Psoas muscle (tissue), 8 donors: ENCODE measurements at places on chromosomes 6 and 20.

DNA sequence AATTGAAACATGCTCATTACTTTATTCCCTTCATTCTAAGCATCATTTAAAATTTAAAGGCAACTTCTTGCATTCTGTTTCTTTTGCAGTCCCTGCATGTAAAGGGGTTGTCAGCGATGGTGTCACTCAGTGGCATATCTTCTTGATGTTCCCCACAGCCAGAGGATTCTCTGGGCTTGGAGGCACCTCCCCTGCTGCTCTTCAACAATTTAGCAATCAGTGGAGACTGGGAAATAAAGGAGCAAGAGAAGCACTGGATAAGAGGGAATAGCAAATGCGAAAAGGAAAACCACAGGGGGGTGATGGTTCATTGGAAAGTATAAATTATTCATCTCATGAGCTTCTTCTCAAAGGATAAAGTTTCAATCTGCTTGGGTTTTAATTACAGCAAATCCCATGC is 30.7 kb upstream of the MC3R start:
- no peak for DNase-seq

DNA sequence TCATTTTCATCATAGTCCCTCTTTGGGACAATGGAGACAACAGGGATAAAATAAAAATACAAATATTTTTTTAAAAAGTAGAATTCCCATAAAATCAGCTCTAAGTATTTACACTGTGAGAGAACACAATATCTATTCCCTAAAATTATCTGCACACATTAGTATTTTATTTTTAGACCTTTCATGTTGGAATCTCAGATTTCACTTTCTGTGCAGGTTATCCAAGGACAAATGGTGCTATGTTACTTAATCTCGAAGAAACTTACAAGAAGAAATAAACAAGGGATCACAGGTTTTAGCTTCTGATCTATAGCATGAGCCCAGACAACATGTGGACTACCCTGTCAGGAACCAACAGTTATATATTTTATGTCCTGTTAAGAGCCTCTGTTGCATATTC is 23.0 kb upstream of the LYRM2 start:
- DNase-seq, result no peak

DNA sequence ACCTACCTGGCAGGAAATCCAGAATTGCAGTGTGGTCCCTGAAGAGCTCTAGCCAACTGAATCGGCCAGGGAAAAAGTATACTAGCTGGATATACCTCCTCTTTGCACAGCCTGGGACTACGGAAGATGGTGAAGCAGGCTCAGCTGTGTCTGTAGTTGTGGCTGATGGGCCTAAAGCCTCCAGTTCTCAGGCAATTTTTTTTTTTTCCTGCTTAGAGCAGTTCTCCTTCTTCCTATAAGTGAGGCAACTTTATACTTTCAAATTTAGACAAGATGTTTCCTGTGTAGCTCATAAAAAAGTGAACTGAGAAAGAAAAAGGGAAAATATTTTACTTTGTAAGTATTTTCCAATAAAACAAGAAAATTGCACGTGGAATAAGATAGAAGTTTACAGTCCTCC is 172.9 kb downstream of the CARMIL1 start:
- no peak for DNase-seq

- no peak for DNase-seq
Observed at GRCh38 chr6:4756247-4756646, 20.0 kb upstream of the CDYL start.

GRCh38 chr20:1965520-1966351 is 28.1 kb downstream of the PDYN start:
- peak; percentile 79 for DNase-seq

GRCh38 chr6:154648888-154649205 is 84.4 kb upstream of the SCAF8 start:
- no peak for DNase-seq

- DNase-seq, result no peak
Observed at GRCh38 chr6:109087661-109088264, 6.9 kb downstream of the SESN1 start.

GRCh38 chr6:3822747-3823445 is 26.3 kb upstream of the FAM50B start:
- DNase-seq, result no peak

DNA sequence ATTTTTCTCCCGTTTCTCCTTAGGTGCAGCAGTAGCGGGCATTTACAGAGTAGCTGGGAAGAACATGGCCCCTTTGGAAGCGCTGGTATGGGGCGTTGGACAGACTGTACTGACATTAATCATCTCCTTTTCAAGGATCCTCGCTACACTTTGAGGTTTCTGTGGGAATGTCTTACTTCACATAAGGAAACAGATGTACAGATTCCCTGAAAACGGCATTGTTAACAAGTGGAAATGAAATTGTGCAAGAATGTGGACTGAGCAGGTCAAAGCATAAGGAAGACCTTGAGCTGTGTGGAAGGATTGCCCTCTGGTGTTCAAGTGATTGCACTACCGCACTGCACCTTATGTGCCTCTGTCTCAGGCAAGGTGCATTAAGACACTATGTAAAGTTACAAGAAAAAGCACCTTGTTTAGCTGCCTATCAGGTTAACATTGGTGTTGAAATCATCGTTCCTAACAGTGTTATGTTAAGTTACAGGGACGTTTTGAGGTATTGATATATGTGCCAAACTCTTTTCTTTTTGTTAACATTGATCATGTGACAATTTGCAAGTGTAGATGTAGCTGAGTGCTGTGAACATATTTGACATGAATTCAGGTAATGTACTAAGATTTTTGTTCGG is 38.0 kb downstream of the TMEM170B start:
- no peak for DNase-seq

DNA sequence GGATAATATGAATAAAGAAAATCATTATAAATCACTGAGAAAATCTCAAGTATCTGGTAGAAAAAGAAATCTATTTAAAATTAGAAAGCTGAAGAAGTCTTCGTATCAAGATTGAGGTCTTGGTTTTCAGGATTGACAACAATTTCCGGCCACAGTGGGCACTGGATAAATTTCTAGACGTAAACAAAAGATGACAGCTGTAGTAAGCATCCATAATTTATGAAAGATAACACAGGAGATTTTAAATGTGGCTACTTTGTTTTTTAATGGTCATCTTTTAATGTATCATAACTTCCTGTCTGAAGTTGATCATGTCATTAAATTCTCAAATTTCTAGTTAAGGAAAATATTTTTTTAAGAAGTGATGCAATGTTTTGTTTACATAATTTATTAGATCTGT is 444.2 kb downstream of the HTR1B start:
- DNase-seq, result no peak

- peak; percentile 36 for DNase-seq
Observed at GRCh38 chr6:6516666-6517458, 71.7 kb upstream of the LY86 start.

- no peak for DNase-seq
Observed at GRCh38 chr6:143426026-143426425, 24.5 kb downstream of the ADAT2 start.

DNA sequence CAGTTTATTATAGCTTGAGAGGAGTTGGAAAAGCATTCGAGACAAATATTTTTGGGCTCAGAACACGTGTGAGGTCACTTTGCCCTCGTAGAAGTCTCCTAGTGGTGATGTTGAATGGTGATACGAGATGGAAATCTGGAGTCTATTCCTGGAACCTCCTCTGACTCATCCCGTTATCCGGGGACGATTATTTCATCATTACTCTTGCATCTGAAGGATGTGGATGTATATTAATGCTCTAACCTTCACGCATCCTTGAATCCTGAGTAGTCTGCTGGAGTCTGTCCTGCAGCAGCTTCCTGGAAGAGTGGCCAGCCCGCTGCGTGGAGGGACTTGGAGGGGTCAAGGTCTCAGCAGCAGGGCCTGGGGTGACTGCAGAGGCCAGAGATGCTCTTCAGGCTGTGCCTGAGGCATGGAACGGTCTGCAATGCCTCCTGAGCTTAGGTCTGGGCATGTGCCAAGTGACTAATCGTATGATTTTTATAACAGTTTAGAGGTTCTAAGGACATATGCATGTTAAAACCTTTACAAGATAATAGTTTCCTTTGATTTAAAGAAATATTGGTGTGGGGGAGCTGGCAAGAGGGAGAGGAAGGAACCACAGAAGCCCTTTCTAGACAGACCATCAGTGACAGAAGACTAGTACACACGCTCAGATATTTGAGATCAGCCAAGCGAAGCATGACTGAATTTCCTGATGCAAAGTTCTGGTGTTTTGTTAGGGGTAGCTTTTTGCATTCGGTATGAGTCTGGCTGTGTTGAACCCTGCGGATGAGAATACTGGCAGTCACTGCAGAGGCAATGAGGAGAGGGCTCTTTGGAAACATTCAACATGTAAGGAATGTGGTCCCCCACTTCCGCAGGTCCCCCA is 400.2 kb downstream of the QKI start:
- DNase-seq, result peak; percentile 83

DNA sequence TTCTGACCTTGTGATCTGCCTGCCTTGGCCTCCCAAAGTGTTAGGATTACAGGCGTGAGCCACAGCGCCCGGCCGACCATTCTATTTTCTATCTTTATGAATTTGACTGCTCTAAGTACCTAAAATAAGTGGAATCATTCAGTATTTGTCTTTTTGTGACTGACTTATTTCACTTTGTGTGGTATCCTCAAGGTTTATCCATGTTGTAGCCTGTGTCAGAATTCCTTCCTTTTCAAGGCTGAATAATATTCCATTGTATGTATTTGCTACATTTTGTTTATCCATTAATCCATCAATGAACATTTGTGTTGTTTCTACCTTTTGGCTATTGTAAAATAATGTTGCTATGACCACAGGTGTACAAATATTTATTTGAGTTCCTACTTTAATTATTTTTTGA is 4.9 kb upstream of the TJAP1 start:
- DNase-seq, result no peak

DNA sequence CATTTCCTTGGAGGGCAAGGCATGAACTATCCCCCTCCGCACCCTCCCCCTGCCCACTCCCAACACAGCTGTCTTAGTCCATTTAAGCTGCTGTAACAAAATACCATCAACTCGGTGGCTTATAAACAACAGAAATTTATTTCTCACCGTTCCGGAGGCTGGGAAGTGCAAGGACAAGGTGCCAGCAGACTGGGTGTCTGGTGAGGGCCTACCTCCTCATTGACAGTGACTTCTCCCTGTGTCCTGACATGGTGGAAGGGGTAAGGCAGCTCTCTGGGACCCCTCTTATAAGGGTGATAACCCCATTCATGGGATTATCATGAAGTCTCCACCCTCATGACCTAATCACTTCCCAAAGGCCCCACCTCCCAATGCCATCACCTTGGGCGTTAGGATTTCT is 114.3 kb upstream of the MAFB start:
- no peak for DNase-seq

GRCh38 chr20:51596668-51597388 is 54.3 kb upstream of the NFATC2 start:
- no peak for DNase-seq

GRCh38 chr6:22366214-22366613 is 69.4 kb upstream of the PRL start:
- DNase-seq, result no peak

DNA sequence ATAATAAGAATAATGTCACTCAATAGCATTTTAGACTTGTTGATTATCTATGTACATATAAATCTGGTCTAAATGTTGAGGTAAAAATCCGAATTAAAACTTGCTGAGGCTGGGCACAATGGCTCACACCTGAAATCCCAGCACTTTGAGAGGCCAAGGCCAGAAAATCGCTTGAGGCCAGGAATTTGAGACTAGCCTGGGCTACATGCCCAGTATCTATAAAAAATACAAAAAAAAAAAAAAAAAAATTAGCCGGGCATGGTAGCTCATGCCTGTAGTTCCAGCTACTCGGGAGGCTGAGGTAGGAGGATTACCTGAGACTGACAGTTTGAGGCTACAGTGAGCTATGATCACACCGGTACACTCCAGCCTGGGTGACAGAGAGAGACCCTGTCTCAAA is 34.2 kb upstream of the SUPT3H start:
- no peak for DNase-seq

DNA sequence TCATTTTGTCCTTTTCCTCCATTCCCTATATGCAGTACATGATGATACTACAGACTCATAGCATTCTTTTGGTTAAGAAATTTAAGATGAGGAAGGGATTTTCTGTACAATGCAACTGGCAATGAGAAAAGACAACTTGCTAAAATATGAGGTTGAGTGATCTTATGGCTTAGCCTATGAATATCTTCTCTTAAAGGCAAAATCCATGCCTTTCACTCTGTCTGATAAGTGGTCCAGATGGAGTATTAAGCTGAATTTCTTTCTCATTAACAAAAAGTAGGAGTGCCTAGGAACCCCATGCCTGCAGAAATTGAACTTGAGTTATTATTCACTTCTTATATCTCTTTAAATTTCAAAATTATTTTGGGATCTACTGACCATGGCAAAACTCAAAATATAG is 135.3 kb downstream of the GRIK2 start:
- no peak for DNase-seq

DNA sequence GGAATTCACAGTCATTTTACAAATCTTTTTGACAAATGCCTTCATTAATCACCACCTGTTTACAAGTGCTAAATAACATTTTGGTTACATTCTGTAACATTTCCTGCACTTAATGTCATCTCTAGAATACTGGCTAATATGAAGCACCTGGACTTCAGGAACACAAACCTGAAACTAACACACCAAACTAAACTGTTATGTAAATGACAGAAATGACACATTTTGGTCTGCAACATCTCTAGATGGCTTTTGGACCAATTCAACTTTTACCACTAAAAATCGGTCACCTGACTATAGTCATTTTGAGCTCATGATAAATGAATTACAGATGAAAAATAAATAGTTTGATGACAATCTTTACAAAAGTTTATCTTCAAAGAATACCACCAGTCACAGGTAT is 80.6 kb downstream of the ATG5 start:
- DNase-seq, result no peak

- DNase-seq, result no peak
Observed at GRCh38 chr20:50110141-50111047, 2.6 kb downstream of the UBE2V1 start.

GRCh38 chr6:40689185-40689584 is 102.0 kb upstream of the LRFN2 start:
- DNase-seq, result no peak

DNA sequence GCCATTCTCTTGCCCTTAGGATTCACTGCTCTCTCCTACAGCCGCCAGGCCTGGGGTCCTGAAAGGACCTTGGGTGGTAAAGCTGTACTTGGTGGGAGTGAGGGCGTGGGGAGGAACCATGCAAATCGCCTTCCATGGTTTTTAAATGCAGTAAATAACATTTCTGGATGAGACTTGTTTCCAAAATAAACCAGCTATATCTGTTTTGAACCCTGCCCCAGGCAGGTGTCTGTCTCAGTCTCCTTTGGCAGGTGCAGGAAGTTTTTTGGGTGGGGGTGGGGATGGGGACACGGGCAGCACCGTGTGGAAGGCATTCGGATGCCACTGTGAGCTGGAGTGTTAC is 14.3 kb downstream of the ITPA start:
- DNase-seq, result no peak

DNA sequence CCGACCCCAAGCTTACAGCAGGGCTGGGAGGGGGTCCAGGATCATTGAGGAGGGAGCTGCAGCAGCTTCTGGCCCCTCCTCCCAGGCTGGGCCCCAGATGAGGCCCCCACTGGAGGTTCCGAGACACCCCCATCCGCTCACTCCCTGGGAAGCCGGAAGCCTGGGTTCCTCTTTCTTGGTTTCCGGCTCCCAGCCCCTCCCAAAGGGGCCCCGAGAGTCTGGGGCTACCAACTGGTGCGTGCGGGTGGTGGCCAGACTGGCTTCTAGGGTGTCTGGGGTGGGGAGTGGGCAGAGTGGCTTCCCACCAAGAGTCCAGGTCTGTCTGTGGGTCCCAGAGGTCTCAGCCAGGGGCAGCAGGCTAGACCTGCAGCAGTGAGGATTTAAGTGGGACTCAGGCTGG is 2.2 kb downstream of the RGS19 start:
- no peak for DNase-seq
